SK-N-DZ (cell line): ENCODE measurements at places on chromosomes 11 and 22.

- DNase-seq: no peak
Measured at GRCh38 chr11:57498540-57498939, 17.0 kb downstream of the SLC43A1 start.

- DNase-seq: no peak
Measured at GRCh38 chr11:60077216-60077817, 11.1 kb upstream of the MS4A2 start.

- DNase-seq: no peak
Measured at GRCh38 chr11:90947930-90948329, 725.1 kb upstream of the CHORDC1 start.

DNA sequence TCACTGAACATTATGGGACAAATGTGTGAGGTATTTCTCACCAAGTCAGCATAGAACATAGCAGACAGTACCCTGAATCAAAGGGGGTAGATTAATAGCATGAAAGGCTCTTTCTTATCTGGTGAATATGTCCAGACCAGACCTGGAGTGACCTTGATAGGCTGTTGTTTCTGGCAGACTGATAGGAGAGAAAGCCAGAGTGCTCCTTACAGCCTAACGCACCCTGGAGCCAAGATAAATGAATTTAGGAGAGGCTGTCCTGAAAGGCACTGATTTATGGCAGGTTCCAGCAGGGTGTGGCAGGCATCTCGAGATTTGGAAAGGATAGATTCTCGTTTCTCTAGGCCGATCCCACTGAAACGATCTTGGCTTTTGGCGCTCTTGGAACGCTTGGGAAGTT is 204.6 kb downstream of the DBX1 start:
- DNase-seq: peak; percentile 91

GRCh38 chr11:74534216-74534945 is 40.9 kb upstream of the LIPT2 start:
- DNase-seq: no peak

DNA sequence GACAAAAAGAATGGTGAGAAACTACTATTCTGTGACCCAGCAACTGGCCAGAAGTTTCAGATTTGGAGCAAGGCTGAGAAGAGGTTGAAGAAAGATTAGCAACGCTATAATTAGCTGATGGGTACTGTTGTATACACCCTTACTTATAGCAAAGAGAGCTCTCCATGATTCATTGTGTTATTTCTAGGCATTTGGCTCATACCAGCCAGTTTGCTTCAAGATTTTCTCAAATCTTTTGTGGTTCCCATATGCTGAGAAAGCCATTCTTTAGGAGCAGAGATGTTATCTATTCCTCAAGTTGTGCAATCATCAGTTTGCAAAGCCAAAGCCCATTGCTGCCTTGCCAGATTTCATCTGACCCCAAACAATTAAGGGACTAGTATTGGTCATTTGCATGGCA is 179.4 kb downstream of the ETS1 start:
- no peak for DNase-seq

- no peak for DNase-seq
Measured at GRCh38 chr11:69415411-69416142, 65.9 kb upstream of the LINC01488 start.

DNA sequence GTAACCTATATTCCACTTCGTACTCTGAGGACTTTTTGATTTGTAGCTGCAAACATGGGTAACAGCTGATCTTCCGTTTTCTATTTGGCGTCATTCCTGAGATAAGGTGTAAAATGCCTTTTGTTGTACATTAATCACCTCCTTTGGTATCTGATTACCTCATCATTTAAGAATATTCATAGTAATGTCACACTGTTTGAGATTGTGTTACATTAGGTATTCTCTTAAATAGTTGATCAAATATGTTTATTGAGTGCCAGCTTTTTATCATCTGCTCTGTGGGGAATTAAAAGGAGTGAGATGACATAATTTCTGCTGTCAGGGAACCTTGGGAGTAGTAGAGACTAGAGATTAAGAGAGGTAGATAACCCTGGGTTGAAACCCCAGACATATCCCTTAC is 5.9 kb downstream of the NCAM1 start:
- no peak for DNase-seq

DNA sequence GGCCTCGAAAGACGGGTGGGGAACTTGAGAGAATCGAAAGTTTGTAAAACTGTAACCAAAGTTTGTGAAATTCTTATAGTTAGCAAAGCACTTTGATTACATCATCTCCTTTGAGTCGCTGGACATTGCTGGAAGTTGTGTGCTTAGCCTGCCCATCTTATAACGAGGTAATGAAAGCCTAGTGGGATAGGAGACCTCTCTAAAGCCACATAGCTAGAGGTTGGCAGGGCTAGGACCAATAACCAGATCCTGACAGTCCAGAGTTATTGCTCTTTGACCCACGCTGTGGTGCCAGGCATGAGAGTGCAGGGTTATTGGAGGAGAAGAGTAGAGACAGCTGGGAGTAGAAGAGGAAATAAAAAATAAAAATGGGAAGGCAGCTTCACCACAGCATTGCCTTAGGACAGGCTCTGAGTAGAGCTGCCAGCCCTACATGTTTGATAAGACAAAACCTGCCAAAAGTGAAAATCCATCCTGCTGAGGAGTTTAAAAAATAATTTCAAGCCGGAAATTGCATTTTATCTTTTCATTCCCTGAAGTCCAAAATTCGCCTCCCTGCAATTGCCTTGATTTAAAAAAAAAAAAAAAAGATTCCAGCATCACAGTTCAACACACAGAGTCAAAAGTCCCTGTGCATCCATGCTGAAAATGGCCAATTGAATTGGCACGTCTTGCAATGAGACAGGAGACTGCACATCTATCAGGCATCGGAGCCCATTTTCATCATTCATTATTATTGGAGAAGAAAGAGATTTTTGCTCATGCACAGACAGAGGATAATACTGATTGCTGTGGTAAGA is 225.5 kb upstream of the POU2AF2 start:
- DNase-seq: no peak

DNA sequence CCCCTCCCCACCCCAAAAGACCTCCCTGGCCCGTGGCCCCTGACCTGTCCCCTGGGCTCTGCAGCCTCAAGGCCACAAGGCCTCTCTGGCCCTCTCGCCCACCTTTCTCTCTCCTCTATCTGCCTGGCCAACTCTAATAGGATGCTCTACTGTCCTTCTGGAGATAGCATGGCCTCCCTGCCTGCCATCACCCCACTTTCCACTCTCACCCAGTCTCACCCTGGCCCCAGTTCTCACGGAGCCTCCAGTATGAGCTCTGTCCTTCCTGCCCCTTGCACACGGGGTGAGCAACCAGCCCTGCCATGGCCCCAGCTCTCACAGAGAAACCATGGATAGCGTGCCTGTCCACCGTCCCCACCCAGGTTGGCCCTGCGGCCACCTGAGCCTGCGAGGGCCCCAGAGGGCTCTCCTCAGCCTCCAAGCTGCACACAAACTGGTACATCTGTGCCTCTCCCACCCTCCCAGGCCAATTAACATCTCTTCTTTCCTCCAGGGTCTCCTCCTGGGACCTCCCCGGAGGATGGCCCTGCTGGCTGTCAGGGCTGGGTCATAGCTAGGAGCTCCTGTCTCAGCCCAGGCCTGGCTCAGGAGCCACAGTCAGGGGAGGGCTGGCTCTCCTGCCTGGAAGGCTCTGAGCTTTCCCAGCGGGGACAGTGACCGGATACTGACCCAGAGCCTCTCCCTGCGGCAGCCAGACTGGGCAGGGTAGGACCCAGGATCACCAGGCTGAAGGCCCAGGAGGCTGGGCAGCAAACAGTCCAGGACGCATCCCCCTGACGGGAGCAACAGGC is 22.3 kb downstream of the RTN4R start:
- DNase-seq: peak; percentile 46

GRCh38 chr11:119460582-119460981 is 37.6 kb upstream of the THY1 start:
- DNase-seq: no peak

- peak; percentile 36 for DNase-seq
Measured at GRCh38 chr22:38448945-38449745, 5.9 kb downstream of the KCNJ4 start.

DNA sequence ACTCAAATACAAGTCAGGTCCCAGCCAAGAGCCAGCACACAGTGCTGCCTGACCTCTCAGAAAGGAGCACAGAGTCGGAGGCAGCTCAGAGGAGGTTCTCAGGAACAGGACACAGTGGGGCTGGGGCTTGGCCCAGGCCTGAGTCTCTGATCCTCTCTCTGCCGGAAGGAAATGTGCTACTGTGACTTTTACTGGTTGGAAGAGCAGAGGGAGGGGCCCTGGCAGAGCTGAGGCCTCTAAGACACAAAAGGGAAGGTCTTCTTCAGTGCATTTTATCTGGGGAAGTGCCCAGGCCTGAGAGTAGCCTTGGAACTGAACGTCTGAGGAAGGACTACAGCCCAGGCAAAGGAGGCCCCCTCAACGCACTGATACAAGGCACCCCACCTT is 16.2 kb upstream of the CASTOR1 start:
- DNase-seq: no peak

- DNase-seq: no peak
Measured at GRCh38 chr22:26894766-26895485, 237.5 kb downstream of the MIAT start.

DNA sequence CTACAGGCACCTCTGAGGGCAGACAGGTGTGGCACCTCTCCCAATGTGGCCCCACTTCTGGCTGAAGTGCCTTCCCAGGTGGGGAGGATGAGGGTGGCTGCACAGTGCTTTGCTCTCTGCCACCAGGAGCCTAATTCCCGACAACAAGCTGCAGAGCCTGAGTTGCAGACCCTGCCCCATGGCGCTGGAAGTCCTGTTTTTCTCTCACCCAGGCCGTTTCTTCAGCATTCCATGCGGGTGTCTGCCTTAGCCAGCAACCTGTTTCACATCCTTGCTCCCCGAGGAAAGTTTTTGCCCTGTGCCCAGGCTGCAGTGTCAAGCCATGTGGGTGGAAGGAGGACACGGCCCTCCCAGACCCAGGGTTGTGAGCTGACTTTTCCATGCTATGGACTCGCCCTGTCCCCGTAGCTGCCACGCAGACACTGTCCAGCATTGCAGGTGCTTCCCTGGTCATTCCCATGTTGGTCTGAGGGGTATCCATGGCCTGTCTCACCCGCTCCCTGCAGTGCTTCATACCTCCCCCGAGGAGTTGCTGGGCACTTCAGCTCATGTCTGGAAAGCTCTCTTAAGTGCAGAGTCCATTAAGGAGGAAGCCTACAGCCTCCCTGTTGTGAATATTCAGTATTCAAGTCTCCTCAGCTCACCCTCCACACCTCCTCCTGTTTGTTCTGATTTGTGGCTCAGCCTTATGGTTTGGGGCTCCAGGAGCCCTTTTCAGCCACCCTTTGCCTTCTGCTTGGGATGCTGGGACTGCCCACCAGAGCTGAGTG is 2.9 kb downstream of the DAGLA start:
- no peak for DNase-seq

- no peak for DNase-seq
Measured at GRCh38 chr11:13261591-13262061, 16.0 kb upstream of the BMAL1 start.
